ENCODE measurements at places on chromosomes 3 and 15.
A peak's percentile ranks its signal among the peaks of the same experiment; 100 is the strongest.

- DNase-seq, result no peak
Measured at GRCh38 chr15:101314336-101315125, 19.5 kb upstream of the SNRPA1 start.

- DNase-seq, result no peak
Measured at GRCh38 chr3:172713316-172713715, 2.4 kb upstream of the NCEH1 start.

DNA sequence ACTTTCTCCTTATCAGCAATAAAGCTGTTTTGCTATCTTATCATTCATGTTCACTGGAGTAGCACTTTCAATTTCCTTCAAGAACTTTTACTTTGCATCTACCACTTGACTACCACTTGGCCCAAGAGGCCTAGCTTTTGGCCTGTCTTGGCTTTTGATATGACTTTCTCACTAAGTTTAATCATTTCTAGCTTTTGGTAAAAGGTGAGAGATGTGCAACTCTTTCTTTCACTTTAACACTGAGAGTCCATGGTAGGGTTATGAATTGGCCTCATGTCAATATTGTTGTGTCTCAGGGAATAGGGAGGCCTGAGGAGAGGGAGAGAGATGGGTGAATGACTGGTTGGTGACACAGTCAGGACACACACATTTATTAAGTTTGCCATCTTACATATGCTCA is 31.0 kb upstream of the FAM3D start:
- DNase-seq, result no peak

DNA sequence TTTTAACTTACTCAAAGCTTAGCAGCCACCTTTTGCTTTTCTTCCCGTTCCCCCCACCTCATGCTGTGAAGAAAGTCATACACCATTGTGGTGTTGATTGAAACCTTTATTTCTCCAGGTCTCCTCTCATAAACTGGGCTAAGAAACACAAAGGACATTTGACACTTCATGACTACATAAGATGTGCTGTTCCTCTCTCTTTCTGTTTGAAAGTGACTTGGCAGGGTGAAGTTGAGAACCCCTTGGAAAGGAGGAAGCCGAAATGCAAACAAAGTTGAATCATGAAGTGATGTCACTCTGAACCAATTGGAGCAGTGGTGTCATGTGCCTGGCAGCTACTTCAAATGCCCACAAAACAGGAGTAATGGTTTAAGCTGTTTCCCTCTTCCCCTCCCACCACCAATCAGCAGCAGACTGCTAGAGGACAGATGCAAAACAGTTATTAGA is 174.7 kb downstream of the IGF1R start:
- DNase-seq, result no peak

GRCh38 chr3:59758672-59759071 is 708.8 kb upstream of the CFAP20DC start:
- DNase-seq, result no peak

- no peak for DNase-seq
Measured at GRCh38 chr3:182046166-182046764, 334.5 kb downstream of the SOX2 start.

- DNase-seq, result peak; percentile 34
Measured at GRCh38 chr15:38714309-38715072, 149.9 kb upstream of the RASGRP1 start.

GRCh38 chr15:62085740-62086139 is 19.0 kb downstream of the C2CD4A start:
- no peak for DNase-seq

- no peak for DNase-seq
Measured at GRCh38 chr3:48415251-48415953, 14.5 kb downstream of the PLXNB1 start.
